ENCODE measurements at places on chromosomes 12 and 14.

DNA sequence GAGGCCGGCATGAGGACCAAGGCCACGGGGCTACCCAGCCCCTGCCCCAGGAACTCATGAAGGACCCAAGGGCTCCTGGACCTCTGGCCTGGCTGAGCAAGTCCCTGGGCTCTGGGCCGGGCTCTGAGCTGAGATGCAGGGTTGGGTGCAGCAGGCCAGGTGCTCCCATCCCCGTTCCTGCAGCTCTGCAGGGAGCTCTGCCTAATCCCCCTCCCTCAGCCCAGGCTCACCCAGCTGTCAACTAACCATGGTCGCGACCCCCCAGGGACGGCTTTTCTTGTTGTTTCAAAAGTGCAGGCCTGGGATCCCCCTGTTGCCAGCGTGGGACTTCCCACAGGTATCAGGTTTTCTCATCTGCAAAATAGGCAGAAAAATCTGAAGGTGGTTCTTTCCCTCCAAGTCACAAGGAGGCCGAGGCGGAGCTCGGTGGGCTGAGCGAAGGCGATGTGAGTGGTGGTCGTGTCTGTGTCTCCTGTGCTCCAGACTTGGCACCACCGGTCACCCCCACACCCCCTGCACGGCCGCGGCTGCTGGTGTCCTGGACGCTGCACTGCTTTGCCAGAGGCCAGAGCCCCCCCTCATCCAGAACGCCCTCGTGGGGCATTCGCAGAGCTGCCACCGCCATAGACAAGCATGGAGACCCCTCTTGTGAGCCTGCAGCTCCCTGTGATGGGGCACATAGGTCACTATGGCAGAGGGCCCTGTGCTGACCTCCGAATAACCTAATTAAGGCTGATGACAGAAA lies 22.5 kb upstream of the GALNT9 start:
- DNase-seq, result no peak

GRCh38 chr14:101241807-101242278 lies 319.5 kb upstream of the DIO3 start:
- DNase-seq, result no peak

- no peak for DNase-seq
Measured at GRCh38 chr12:80192087-80192486, 92.8 kb downstream of the OTOGL start.

DNA sequence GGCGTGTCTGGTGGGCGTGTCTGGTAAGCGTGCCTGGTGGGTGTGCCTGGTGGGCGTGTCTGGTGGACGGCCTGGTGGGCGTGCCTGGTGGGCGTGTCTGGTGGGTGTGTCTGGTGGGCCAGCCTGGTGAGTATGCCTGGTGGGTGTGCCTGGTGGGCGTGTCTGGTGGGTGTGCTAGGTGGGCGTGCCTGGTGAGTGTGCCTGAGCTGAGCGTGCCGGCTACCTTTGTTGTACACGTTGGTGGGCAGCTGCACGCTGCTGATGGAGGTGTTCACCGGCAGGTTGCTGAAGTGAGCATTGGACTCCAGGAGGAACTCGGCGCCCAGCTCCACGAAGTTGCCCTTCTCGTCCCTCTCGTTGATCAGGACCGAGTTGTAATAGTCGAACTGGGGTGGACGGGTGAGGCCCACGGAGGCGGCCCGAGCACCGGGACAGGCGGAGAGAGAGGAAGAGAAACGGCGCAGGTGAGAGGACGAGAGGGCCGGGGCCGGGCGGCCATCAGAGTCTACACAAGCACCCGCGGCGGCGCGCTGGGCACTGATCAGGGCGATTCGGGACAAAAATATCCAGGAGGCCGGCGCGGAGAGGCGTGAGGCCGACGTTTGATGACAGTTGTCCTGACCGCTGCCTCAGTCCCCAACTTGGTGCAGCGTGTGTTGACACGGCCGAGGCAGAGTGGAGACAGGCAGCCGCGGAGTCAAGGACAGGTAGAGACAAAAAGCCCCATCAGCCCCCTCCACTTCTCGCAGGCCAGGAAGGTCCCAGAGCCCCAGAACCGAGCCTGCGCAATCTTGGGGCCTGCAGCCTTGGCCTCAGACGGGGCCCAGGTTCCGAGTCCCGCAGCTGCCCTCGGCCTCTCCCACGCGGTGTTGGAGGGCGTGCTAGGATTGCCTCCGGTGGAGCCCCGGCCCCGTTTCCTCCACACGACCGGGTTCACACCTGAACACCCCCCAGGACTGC lies 10.5 kb downstream of the CACNA2D4 start:
- DNase-seq, result peak; percentile 1
